ENCODE measurements at places on chromosomes 4 and X.

GRCh38 chrX:48826135-48826875 lies at the start of gene ERAS:
Gene ERAS (plus strand): TSS chrX:48826513. CDS start chrX:48829124, 2,611 bp downstream.
- DNase-seq, result no peak

DNA sequence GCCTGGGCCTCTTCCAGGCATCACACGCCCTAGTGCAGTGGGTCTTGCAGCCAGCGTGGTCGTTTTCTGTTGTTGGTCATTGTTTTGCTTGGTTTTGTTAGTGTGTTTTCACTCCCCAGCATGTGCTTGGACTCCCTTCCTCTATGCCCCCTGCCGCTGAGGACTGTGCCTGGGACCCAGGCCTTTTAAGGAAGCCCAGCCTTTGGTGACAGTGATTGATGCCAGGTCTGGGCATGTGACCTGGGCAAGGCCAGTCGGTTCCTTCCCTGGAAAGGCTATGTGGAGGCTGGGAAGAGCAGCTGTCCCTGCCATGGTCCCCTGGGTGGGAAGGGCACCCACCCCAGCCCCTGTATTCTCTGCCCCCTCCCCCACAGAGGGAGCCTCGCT lies 8.8 kb upstream of the GRPEL1 start:
- no peak for DNase-seq

- DNase-seq, result peak; percentile 2
These were observed 36.9 kb upstream of the ADGRA3 start for GRCh38 chr4:22552812-22553211.

GRCh38 chrX:139086246-139086645 lies 374.7 kb upstream of the FGF13 start:
- no peak for DNase-seq

DNA sequence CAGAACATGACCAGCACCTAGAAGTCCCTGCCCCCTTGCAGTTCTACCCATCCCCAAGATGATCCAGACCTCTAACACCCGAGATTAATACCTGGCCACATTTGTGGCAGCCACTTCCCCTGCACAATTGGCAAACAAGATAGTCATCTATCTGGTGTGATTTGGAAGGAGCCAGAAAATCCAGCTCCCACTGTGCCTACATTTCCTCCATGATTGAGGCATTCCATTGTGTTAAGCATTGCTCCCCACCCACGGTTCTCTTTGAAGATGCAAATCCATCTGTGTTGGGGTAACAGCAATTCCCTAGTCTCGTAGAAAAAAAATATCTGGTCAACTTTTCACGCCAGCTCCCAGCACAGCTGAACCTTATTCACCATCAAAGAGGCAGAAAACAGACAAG lies 405.0 kb downstream of the BCOR start:
- no peak for DNase-seq

DNA sequence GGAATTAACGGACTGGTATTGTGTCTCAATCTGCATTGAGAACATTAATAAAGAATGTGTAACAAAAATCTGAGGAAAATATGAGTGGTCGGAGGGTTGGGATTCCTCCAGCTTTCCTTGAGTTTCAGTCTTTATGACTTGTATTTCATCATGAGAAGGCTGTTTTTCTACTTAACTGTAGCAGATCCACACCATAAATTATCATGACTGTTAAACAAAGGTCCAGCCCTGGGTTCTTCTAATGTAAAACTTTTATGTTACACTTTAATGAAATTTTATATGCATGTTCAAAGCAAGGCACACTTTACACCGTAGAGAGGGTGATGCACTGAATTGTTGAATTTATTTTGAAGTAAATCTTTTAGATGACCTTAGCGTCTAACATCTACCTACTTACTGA lies 7.0 kb downstream of the AFF2 start:
- no peak for DNase-seq

- DNase-seq, result no peak
These were observed 111.9 kb upstream of the ACSL4 start for GRCh38 chrX:109844986-109845385.

GRCh38 chrX:45852884-45853283 lies 652.2 kb upstream of the DIPK2B start:
- DNase-seq, result peak; percentile 79

- no peak for DNase-seq
These were observed 53.1 kb downstream of the RASGEF1B start for GRCh38 chr4:81418572-81418971.

GRCh38 chrX:53084043-53084570 lies 1.9 kb downstream of the TSPYL2 start:
- no peak for DNase-seq

DNA sequence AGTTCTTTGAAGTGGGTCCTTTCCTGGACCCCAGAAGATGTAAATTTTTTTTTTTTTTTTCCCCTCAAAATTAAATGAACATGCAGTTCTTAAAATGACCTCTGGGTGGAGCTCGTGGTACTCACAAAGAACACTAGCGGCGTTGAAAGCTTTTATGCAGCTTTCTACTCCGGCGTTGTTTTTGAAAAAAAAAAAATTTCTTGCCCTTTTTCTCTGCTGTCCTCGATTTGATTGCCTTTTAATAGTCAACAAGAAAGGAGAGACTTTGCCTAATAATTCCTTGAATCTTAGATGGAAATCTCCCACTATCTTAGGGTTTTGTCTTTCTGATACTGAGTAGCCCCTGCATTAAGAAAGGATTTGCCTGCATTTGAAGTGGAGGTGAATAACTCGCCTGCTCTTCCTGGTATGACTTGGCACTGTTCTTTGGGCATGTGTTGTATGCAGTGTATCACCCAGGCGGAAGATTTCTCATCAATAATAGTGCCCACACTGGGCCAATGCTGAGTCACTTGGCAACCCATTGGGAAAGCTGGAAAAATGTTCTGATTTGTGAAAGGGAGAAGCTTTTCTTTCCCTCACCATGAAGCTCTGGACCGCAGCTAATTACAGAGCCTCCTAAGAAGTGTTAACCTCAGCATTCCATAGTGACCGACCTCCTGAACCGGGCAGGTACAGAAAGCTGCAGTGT lies 104.0 kb downstream of the PHEX start:
- peak; percentile 55 for DNase-seq

GRCh38 chr4:78517050-78517652 lies 34.4 kb upstream of the ANXA3 start:
- DNase-seq, result peak; percentile 58

GRCh38 chrX:20352504-20352903 lies 85.8 kb upstream of the RPS6KA3 start:
- no peak for DNase-seq

DNA sequence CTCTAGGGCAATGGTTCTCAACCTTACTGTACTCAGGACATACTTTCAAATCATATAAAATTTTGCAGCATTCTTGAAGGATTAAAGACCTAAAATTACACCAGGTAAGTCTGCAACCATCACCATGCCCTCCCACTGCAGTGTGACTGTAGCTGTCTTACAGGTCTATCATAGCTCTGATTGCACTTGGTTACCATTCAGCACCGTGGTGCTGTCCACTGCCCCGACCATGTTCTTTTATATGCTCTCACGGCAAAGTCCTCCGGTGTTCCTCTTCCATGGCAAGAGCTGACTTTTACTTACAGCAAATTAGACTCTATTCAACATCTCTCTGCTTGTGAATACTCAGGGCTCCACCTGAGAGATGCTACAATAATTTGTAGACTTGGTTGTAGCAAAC lies 11.5 kb downstream of the CRMP1 start:
- peak; percentile 14 for DNase-seq

- DNase-seq, result no peak
These were observed 9.7 kb downstream of the GRIPAP1 start for GRCh38 chrX:48992341-48992740.

DNA sequence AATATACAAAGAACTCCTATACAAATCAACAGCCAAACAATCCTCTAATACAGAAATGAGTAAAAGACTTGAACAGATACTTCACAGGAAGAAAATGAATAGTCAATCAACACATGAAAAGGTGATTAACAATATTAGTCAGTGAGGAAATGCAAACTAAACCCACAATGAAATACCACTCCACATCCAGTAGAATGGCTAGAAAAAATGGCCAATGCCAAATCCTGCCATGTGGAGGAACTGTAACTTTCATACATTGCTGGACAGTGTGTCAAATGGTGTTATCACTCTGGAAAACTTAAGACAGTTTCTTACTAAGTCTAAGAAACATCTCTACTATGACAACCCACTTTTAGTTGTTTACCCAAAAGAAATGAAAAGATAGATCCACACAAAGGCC lies 59.5 kb downstream of the NSG1 start:
- DNase-seq, result peak; percentile 56

DNA sequence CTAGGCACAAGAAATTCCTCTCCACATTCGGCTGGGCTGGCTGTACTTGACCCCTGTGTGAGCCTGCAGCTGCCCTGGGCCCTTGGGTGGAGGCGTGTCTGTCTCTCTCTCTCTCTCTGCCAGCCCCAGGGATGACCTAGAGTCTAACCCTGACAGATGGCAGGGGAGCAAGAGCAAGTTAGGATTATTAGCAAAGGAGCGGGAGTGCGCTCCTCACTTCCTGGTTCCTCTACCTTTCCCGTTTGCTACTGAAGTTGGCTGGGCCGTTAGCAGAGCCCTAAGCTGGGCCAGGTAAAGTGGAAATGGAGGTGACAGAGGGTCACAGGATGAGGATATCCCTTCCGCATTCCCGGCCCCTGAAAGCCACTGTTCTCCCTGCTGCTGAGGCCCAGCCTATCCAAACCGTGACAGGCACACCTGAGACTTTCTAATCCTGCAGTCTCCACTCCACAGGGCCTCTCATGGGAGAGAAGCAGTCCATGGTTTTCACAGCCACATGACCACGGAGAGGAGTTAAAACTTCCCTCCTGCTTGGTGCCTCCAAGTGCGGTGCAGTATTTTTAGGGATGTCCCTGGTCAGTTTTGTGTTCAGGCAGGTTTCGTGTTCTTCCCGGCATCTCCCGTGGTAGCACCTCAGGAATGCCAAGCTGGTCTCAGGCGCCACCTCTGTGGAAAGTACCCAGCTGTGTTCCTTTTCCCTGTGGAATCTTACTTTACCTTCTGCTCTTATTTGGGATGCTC lies 79.3 kb downstream of the CLDN22 start:
- no peak for DNase-seq

DNA sequence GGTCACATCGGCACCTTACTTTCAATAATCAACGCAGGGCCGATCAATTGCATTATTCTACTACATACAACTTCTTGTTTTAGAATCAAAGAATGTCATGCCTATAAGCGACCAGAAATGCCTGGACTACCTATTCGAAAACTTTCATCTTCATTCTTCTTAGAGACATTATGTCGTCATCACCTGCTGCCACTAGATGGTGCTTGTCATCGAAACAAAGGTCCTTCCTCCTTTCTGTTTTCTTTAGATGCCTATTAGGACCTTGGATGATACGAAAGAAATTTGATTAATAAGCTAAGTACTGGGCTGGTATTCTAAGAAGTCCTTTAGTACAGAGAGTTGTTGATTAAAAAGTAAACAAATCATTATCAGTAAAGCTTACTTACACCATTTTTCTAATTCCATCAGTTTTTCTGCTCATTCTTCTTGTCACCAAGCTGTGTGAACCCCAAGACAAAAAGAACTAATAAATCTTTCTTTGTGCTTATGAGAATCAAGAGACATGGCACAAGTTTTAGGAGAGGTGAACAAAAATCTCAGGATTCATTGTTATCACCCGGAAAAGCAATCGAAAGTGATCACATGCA lies 154.5 kb upstream of the SLC4A4 start:
- peak; percentile 72 for DNase-seq

DNA sequence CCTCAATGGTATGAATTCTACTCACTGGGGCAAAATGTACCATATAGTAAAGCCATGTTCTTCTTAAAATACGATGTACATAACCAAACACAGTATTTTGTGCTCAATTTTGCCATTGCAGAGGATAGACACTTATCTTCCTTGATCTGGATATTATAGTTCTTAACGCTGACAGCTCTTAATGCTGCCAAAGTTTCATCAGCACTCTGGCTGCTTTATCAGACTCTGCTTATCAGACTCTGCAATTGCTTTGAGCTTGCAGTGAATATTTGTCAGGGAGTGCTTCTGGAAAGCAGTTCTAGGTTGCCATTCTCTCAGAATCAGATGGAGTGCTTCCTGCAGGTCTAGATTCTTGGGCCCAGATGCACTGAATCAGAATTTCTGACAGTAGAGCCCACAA lies 863.1 kb downstream of the CCSER1 start:
- DNase-seq, result no peak

DNA sequence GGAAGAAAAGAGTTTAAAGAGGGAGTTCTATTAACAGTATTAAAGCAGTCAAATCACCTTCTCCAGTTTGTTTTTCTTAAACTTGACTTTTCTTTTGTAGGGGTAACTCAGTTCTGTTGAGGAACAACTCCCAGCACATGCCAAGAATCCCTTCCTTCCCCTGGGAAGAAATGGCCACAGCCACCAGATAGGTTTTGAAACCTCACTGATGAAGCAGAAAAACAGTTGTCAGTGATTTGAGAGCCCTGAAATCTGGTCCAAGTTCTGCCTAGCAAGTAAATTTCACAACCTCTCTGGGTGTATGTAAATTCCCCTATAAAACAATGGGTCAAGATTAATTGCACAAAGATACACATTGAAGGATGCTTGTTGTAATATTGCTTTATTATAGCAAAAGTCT lies 167.1 kb downstream of the DHX15 start:
- DNase-seq, result no peak

GRCh38 chrX:23389196-23389792 lies 54.6 kb downstream of the PTCHD1 start:
- DNase-seq, result no peak

Data from EH (cell line).